ENCODE measurements at places on chromosomes 3 and 15.

DNA sequence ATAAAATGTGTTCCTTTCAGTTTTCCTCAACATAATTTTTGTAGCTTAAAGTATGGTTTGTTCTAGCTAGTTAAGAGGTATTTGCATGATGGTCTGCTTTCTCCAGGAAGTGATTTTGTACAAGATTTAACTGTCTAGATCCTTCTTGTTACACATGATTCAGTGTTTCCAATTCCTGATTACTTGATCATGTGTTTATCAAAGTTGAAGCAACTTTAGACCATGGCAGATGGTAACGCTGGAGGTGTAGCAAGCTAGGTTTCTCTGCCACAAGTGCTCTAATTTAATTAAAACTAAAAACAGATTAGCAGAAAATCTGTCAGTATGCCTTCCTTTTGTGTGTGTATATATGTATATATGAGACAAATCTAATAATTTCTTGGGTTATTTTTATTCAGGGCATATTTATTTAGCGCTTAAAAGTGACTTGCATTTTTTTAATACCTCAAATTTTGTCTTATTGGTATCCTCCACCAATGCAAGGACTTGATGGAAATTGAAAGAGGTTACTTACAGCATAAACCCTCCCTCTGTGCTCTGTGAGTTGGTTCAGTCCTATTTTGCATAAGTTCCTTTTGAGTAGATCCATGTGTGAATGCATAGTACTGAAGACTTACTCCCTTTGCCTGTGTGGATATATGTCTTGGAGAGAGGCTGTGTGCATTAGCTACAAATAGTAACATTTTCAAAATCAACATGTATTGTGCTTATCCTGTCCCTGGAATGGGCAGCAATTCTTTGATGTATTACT lies 157.3 kb upstream of the CGNL1 start:
- DNase-seq: no peak

- no peak for DNase-seq
Measured at GRCh38 chr3:52694528-52695189, 8.8 kb downstream of the GNL3 start.

DNA sequence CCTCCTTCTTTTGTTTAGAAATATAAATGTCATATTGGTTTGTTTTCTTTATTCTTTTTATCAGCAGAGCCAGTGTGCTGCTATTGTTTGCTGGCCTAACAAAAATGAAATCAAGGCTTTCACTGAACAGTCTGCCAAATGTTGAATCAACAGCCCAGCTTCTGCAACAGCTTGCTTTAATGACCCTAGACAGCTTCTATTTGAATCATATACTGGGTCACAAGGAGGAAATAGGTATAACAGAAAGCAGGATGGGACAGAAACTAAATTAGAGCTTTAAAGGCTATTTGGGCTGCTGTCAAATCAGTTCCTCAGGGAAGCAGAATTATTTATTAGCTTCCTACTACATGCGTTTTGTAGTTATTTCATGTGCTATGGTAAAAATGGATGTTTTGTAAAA lies 12.1 kb upstream of the DNAJC13 start:
- DNase-seq: no peak

GRCh38 chr3:62312201-62312600 lies 61.1 kb downstream of the FEZF2 start:
- DNase-seq: no peak

DNA sequence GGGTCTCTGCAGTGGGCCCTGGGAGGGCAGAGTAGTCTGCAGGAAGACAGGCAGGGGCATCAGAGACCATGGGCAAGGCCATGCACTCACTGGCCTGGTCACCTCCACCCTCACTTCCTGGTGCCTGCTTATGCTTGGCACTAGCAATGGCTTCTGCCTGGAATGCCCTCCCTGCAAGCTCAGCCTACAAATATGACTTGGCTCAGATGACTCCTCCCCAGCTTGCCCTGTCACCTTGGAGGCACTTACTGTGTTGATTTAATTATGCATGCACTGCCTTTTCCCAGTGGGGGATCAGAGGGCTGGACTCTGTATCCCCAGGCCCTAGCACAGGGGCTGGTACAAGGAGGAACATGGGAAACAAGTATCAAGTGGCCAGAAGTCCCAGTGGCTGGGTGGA lies 7.8 kb downstream of the C3orf18 start:
- no peak for DNase-seq

DNA sequence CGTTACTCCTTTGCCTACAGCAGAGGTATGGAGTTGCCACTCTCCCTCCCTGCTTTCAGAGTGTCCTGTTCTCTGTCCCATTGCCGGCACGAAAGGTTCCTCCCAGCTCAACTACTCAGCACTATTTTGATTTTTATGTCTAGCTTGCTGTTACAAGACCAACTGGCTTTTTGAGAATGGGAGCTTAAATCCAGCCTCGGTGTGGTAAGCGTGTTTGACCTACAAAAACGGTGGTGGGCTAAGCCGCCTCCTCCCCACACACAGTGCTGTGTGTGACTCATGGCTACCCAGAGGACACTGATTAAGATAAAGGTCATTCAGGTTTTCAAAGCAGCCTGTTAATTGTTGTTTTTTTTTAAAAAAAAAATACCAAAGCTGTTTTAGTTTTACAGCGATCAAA lies 64.5 kb downstream of the LRTM1 start:
- DNase-seq: no peak

- DNase-seq: no peak
Measured at GRCh38 chr3:126465928-126466544, 9.7 kb downstream of the ZXDC start.

- no peak for DNase-seq
Measured at GRCh38 chr3:193743702-193744047, 150.7 kb downstream of the OPA1 start.

GRCh38 chr3:48997102-48997635 lies 7.1 kb downstream of the P4HTM start:
- no peak for DNase-seq

DNA sequence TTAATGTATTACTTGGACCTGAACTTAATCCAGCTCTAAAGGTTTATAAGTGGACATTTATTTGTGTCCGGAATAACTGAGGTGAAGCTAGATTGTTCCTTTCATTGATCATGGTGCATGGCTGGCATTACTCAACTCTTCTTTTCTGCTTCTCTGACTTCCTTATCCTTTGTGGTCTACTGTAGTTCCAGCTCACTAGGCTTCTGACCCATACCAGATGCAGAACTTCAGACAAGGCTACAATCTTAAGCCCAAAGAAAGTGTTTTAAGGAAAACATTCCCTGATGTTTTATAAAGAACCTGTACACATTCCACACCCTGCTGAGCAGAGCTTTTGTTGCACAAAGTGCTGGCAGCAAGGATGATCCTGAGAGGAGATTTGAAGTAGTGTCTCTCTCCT lies 250.8 kb upstream of the TGFBR2 start:
- no peak for DNase-seq

DNA sequence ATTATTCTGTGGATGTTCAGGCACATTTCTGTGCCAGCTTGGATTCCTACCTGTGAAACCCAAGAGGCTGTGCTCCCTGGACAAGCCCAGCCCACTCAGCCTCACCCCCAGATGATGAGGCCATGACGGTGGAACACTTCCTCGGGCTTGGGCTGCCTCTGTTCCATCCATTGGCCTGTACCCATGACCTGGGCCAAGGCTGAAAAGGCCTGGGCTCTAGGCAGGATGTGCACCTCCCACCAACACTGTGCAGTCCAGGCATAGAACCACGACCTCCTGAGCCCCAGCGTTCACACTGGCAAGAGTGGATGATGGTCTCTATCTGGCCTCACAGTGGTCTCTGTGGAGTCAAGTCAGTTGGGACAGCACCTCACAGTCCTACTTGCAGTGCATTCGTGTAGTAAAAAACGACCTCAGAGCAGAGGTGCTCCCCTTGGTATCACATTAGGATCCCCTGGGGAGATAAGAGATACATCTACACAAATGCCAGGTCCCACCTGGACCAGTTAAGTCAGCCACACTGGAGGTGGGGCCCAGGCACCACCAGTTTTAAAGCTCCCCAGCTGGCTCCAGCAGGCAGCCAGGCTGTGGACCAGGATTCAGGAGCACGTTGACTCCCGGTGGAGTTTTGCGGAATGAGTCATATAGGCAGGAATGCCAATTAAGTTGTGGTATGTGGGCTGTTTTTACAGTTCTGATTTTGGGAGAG lies 39.0 kb upstream of the IGF1R start:
- no peak for DNase-seq

DNA sequence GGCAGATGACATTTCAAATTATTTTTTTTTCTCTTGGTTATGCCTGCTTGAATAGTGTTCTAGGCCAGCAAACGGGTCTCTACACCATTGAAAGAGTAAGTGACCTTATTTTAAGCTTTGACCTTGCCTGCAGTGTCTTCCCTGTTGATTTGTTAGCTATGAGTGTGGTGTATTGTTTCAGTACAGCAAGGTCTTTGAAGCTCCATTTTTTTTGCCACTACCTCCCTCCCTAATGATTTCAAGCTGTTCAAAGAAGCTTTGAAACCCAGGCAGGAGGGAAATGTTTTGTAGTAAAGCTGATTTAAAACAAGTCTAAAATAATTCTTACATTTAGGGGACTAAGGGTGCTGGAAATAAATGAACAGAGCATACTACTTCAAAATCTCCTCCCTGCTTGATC lies 1249.8 kb downstream of the ROBO1 start:
- no peak for DNase-seq

DNA sequence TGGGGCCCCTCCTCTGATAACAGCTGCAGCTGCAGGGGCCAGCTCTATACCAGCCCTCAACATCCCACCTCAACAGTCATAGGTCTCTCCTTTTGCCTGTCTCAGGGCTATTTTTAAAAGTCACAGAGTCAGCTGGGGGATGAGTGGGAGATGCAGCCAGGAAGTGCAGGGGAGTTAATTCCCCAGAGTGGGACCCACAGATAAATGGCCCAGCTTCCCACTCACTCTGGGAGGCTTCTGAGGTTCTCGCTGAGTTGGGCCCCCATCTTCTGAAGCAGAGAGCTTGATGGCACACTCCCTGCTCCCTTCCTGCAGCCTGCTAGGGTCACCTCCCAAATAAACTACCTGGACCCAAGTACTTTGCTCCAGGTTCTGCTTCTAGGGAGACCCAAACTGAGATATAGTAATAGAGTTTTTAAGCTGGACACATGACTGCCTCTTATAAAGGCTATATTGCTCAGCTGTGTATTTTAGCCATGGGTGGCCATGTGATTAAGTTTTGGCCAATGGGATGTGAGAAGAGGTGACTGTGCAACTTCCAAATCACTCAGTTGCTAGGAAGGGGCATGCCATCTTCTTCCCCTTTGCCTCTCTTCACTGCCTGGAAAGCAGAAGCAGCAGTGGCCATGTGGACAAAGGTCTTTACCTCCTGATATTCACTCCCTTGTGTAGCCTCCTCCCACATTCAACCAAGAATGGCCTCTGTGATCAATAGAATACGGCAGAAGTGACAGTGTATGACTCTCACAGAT lies 15.5 kb upstream of the VIPR1 start:
- DNase-seq: no peak

DNA sequence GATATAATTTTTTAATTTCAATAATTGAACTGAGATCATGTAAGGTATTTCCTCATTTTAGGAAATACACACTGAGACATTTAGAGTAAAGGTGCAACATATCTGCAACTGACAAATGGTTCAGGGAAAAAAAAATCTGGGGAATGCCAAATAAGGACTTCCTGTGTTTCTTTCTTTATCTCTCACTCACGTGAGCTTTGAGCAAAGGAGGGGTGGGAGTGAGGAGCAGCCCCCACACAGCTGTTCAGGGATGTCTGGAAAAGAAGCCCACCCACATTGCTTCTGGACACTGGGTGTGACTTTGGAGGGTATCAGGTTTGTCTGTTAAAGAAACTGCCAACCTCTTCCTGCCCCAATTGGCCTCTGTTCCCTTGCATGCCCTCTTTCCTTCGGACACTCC lies 5.6 kb upstream of the TP63 start:
- no peak for DNase-seq

DNA sequence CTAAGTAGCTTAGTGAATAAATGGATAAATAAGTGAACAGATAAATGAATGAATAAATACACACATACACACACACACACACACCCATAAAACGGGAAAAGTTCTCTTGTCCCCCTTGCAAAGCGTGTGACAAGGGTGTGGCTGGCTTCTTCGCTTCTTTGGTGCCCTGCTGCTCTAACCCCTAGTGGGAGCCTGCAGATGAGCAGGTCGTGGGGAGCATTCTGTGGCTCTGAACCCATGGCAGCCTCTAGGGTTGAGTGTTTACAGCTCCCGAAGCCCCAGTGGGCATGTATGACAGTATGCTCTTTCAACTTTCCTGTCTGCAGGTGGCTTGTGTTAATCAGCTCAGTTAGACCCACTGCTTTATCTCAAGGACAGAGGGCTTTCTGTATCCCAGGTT lies 582.3 kb downstream of the EDEM1 start:
- no peak for DNase-seq

GRCh38 chr15:76309601-76310330 lies 1.5 kb downstream of the ETFA start:
- no peak for DNase-seq

DNA sequence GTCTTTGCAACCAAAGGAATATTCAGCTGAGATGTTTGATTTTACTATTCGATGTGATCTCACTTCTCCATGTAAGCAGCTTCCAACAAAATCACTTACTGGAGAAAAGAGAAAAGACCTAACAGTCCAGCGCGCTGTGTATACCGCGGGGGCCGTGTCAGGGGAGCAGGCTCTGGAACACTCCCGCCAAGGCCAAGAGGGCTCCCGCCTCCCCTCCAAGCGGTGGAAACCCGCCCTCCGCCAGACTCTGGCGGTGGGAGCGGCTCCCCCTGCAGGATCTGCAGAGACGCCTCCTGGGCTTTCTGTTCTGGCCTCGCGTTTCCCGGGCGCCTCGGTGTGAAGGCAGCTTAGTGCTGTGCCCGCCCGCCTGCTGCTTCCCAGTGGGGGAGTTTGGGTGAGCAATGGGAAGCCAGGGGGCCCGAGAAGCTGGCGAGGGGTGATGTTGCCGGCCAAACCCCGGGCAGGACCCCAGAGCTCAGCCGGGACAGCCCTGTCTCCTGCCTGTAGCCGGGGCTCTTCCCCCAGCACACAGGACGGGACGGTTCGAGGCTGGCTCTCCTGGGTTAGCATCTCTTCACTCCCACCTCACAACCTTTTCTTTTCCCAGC lies 36.3 kb downstream of the CHST14 start:
- DNase-seq: peak; percentile 56

GRCh38 chr3:183298701-183299153 lies 45.7 kb downstream of the B3GNT5 start:
- no peak for DNase-seq

DNA sequence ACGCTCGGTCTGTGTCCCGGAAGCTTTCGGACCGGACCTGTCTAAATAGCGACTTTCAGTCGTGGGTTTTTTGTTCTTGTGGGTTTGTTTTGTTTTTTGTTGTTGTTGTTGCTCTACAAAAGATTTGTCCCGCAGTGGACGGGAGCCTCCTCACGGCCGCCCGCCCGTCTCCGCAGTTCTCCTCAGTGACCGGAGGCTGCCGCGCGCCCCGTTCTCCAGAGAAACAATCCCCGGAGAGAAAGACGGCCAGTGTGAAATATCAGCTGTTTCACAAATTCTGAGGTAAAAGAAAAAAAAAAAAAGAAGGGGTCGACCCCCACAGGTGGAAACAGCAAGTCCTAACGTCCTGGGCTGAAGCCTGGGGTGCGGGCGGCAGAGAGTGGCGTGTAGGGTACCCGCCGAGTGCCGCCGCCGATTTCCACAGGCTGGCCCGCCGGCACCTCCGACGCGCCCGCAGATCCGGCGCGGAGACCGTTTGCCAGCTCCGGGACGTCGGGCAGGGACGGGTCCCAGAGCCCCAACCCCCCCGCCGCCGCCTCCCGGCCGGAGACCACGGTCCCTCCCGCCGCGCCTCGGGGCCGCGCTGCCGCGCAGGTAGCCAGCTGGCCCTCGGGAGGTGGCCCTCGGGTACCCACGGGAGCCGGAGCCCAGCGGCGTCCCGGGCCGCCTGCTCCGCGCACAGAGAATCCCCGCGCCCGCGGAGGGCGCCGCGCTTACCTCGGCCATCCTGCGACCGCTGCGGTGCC lies 478 bp downstream of the BNC1 start:
- no peak for DNase-seq
